ENCODE measurements at places on chromosomes 1 and 21. TPM values are rescaled to one million over a fixed set of nuclear protein-coding genes. Genes with fewer than 3 reads are reported as not detected.
A peak's percentile ranks its signal among the peaks of the same experiment; 100 is the strongest.

DNA sequence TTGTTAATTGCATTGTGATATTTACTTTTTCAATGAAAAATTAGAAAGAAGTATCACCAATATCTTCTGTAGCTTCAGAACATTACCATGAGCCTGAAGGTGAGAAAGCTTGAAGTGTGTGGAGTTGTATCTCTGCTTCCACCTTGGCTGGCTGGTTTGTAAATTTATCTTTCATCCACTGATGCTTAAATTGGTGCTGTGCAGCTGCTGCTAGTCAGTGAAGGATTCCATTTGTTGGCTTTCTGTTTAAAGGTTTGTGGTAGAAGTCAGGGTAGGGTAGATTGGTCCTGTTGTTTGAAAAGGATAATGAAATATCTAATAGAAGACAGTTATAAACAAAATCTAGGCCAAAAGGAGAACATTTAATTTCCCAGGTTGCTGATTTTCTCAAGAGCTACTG, 105.7 kb downstream of the C1orf21 start:
- no peak for DNase-seq

DNA sequence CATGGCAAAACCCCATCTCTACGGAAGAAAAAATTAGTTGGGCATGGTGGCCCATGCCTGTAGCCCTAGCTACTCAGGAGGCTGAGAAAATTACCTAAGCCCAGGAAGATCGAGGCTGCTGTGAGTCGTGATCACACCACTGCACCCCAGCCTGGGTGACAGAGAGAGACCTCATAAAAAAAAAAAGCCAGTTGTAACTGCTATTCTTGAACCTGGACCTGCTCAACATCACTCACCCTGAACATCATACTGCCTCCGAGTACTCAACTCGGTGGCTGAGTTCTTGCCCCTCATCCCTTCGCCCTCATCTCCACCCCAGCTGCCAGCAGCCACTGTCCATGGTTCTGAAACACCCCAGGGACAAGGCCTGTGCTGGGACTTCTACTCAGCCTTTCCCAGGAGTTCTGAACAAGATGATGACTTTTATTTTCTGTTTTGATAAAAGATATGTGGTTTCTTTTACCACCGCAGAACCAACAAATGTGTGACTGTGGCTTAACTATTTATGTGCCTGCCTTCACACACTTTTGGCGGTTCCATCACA, 5.4 kb upstream of the DISP3 start:
- peak; percentile 55 for DNase-seq

DNA sequence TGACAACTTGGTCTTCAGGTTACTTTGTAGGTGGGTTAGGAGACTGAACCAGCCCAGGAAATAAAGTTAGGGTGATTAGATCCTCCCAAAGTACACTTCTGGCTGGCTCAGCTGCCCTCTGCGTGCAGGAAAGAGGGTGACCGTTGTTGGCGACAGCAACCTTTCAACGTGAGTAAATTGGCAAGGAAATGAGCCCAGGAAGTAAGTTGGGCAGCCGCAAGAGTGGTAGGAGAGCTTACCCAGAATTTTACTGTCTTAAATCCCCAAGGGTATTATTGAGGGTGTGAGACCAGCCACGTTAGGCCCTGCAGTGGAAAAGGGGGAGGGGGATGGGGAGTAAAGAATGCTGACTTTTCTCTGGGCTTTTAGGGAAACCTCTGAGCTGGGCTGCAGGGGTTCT, 1.6 kb downstream of the TENT5C start:
- no peak for DNase-seq

GRCh38 chr21:43331962-43332828, 94.7 kb downstream of the SIK1 start:
- DNase-seq: no peak

GRCh38 chr1:21174654-21175323, 1.9 kb downstream of the EIF4G3 start:
- no peak for DNase-seq

- DNase-seq: no peak
These were observed 6.3 kb upstream of the CHI3L2 start for GRCh38 chr1:111221276-111221632.

DNA sequence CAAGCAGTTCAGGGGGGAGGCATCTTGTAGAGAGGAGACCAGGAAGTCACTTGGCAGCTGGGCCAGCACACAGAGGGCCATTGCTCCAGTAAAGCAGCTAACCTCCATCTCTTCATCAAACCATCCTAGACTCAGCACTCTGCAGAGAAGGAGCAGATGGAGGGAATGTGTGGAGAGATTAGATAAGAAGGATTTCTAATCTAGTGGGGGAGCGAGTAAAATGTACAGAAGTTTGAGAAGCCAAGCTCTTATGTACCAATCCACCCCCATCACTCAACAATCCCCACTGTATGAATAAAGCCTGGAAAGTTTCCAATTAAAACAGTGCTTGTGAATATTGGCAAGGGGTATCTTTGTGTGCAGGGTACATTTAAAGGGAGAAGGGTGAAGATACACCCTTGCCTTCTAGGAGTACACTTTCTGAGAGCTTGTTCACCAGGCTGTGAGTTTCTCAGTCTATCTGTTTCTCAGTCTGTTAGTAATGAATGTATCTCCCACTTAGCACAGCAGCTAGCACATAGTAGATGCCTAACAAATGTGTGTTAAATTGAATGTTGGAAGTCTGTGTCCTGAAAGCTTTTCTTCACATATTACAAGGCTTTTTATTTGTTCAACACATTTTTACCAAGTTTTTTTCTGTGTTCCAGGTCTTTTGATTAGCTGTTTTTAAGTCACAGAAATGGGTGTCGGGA, 142.7 kb upstream of the UBE2U start:
- no peak for DNase-seq

DNA sequence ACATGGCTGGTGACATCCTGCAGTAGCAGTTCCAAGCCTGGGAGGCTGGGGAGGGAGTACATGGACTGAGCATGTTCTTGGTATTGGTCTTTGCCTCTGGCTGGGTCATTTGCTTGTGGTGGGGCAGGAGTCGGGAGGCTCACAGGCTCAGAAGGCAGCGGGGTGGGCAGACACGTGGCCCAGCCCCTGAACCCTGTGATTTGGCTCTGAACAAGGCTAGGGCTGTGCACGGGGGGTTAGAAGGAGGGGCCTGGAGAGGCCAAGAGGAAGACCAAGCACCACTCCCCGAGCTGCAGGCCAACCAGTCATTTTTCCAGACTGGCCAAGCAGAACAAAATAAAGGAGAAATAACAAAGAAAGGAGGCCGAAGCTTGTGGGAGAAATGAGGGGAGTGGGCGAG, 9.7 kb upstream of the PRELP start:
- no peak for DNase-seq

- DNase-seq: no peak
These were observed 15.9 kb downstream of the SMIM12 start for GRCh38 chr1:34843392-34844251.

- no peak for DNase-seq
These were observed 64.1 kb downstream of the KIFAP3 start for GRCh38 chr1:170010443-170010842.

DNA sequence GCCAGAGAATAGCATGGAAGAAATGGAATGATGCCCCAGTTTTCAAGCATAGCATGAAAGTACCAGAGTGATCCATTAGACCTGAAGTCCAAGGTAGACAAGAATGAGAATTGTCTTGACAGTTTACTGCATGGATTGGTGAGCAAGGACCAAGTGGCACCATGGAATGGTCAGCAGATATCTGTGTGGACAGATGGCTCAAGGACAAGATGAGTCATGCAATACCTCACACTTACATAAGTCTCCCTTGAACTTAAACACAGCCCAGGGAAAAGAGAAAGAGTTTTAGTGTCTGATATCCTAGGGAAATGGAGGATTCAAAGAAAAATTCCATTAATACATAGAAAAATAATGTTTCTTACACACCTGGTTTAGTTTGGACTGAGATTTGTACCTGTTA, 195.2 kb downstream of the MRPL39 start:
- DNase-seq: no peak

DNA sequence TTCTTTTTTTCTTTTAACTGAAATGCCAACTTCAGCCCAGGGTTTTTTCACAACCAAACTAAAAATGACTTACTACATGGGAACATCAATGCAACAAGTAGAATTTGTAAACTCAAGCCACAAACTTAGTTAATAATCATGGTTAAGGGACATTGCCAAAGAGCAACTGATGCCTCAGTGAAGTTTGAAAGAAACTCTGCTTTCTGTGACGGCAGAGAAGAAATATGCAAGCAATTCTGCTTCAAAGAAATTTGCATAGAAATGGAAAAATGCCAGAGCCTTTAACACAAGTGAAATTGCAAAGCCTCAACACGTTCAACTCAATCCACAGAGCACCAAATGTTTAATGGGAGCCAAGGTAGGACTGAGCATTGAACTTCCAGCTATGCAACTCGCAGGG, 5.0 kb upstream of the CHD5 start:
- DNase-seq: no peak

- peak; percentile 17 for DNase-seq
These were observed 13.7 kb downstream of the ADARB1 start for GRCh38 chr21:45088116-45088515.

GRCh38 chr1:44405798-44406736, 1.0 kb downstream of the RNF220 start:
- DNase-seq: no peak

DNA sequence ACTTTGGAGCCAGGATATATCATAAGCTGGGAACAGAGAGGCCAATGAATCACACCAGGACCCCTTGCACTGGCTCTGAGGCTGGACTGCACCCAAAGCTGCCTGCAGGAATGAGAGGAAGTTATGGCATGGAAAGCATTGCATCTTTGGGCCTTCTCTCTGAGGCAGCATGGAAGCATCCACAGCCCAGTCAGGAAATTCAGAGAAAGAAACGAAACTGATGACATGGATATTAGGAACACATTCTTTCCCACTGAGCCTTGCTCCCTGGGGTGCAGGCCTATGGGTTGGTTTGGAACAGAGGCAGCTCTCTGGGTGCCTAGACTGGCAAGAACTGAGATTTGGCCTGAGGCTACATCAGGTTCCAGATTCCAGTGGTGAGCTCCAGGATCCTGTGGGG, 98.6 kb downstream of the NGF start:
- no peak for DNase-seq

GRCh38 chr1:170310951-170311350, 165.2 kb downstream of the NTMT2 start:
- DNase-seq: no peak

The CD52 gene
- 1.1 TPM for total RNA-seq

The NPR1 gene
- total RNA-seq: 5.9 TPM

The TP73 gene
- total RNA-seq: 1.4 TPM

The ADAMTSL4 gene
- total RNA-seq: 18.0 TPM

The PGLYRP3 gene
- total RNA-seq: not detected

All from mesothelial cell of epicardium (in vitro differentiated cells).